ENCODE measurements at places on chromosomes 3 and 15.
A peak's percentile ranks its signal among the peaks of the same experiment; 100 is the strongest.

- DNase-seq = peak; percentile 47
Measured at GRCh38 chr3:181176601-181177000, 187.1 kb upstream of the DNAJC19 start.

DNA sequence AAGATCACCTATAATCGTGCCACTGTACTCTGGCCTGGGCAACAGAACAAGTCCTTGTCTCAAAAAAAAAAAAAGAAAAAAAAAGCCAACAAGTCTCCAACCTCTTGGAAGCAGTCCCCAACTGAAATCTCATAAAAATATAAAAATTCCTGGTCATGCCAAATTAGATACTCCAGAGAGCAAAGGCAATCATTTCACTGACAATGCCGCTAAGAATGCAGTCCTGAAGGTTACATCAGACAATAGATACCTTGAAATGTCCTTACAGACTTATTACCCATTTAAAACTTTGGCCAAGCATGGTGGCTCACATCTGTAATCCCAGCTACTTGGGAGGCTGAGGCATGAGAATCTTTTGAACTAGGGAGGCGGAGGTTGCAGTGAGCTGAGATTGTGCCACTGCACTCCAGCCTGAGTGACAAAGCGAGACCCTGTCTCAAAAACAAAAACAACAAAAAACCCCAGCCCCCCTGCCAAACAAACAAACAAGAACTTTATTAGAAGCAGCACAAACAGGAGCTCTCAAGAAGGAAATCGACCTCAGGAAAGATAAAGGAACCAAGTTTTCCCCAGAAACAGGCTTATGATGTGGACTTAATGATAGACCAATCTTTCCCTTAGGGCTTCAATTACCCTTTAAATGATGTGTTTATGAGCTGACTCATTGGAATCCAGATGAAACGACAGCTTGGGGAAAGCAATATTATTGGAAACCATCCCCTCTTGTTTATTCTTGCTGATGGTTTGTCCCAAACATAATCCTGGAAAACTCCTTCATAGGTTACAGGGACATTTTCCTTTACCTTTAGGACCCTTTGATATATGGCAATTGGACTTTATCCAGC lies 53.1 kb upstream of the XCR1 start:
- DNase-seq = no peak

- no peak for DNase-seq
Measured at GRCh38 chr3:195147649-195148080, 123.3 kb downstream of the XXYLT1 start.

GRCh38 chr3:52800079-52800478 lies 5.5 kb downstream of the ITIH3 start:
- no peak for DNase-seq

- DNase-seq = no peak
Measured at GRCh38 chr3:136932978-136933772, 24.6 kb upstream of the IL20RB start.

DNA sequence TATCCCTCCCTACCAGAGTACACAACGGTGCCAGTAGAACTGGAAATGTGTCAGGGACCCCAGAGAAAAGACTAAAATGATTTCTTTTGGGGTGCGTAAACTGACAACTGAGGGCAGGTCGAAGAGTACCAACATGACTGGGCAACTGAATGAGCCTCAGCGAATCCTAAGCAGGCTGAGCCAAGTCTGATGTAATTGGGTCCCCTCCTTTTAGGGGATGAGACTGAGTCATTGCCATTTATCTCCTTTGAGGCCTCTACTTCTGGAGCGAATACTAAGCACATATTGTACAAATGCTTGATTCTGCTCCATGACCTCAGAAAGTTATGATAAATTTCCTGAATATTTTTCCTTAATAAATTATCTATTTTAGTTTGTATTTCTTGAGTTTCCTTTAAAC lies 17.3 kb upstream of the GPR156 start:
- DNase-seq = peak; percentile 79

DNA sequence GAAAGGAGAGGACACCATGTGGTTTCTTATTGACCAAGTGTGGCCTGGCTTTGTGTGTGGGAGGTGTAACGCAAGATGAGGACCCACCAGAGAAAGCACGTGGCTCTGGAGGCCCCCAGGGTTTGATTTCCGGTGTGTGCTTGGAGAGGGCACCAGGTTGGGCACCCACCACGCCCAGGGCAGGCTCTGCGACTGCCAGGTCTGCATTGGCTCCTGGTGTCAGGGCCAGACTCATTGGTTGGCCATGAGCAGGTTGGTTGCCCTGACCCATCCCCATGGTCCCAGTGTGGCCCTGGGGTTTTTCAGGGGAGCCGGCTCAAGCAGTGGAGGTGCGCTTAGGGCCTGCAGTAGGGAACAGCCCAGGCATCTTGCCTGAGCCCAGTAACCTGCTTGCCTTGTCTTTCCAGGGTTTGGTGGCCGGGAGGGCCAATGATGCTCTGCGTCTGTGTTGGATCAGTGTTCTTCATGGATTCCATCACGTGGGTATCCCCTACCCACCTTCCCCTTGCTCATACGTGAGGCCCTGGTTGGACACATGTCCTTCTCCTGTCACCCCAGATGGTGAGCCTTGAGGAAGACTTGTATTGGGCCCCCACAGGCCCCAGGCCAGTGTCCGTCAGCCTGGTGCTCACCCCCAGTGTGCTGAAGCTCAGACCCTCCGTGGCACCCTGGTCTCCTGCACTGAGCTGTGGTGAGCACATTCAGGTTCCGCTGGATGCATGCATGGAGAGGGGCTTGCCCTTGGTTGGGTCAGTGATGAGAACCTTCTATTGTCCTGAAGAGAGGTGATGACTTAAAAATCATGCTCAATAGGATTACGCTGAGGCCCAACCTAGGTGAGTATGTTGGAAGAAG lies 193.9 kb downstream of the UBE3A start:
- DNase-seq = no peak

- no peak for DNase-seq
Measured at GRCh38 chr3:12901623-12902045, 60.3 kb upstream of the RPL32 start.

- no peak for DNase-seq
Measured at GRCh38 chr3:100798012-100798411, 88.7 kb downstream of the TFG start.

- no peak for DNase-seq
Measured at GRCh38 chr3:58857402-58857801, 190.8 kb upstream of the FAM3D start.

GRCh38 chr3:190552969-190553759 lies 39.3 kb downstream of the IL1RAP start:
- DNase-seq = no peak

DNA sequence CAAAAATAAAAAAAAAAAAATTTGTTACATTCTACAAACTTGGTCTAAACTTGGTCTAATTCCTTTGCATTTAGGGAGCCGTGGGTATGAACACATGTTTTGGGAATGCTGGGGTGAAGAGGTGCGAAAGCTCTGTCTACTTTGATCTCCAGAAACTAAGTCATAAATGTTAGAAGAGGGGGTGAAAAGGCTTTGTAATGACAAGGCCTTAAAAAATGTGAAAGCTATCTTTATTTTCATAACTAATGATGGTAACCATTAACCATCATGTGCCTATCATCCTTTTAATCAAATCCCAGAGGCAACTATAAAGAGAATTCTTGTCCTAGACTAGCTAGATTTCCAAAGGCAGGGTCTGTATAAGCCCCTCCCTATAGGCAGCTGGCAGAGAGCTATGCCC lies 60.9 kb downstream of the PRICKLE2 start:
- DNase-seq = no peak

GRCh38 chr3:48707157-48707556 lies 9.9 kb downstream of the IP6K2 start:
- DNase-seq = no peak

- DNase-seq = no peak
Measured at GRCh38 chr3:63862804-63863149, 828 bp downstream of the THOC7 start.

GRCh38 chr3:126300001-126300760 lies 57.0 kb downstream of the KLF15 start:
- no peak for DNase-seq

GRCh38 chr3:16302082-16302631 lies 37.1 kb downstream of the OXNAD1 start:
- DNase-seq = no peak

DNA sequence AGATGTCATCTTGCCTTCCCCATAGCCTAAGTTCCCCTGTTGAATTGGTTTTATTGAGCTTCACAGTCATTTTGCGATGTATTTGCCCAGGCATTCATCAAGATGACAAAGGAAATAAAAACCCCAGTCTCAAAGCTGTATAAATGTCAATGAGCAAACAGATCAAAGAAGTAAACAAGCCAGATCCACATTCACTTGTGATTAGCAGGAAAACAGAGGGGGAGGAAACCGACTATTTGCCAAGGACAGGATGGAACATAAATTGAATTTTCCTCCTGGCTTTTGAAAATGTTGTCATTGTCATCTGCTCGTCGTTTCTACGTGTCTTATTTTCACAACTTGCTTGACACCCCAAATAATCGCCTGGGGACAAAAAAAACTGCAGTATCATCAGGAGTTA lies 83.5 kb downstream of the SV2B start:
- DNase-seq = no peak

GRCh38 chr3:107523539-107524325 lies 970 bp downstream of the BBX start:
- DNase-seq = peak; percentile 71

DNA sequence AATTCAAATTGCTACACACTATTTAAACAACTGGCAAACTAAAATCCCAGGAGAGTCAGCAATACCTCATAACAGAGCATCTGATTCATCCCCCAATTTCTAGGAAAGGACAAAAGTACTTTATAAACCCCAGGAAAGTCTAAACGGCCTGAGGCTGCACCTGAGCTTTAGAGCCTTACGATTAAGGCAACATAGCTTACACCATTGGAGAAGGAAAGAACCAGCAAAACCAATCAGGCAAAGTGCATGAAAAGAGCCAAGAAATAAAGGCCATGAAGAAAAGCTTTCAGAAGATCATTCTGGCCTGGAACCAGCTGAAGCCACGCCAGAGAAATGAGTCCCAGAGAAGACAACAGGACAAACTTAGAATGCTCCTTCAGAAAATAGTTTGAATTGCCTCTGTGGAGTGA lies 48.1 kb downstream of the PTPN9 start:
- no peak for DNase-seq

GRCh38 chr3:115164374-115165221 lies 17.5 kb upstream of the ZBTB20 start:
- no peak for DNase-seq

DNA sequence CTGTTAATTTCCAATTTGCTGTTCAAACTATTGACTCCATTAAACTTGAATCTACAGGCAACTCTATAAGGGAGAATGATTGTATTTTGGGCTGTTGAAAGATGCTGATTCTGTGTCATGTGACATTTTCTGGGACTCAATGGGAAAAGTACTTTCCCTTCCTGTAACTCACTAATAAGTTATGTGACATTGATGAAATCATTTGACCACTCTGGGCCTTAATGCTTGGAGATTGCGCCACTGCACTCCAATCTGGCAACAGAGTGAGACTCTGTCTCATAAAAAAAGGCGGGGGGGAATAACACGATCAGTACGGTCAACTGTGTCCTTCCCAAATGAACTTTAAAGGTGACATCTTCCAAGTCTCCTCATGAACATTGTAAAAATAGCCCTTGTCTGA lies 215.2 kb upstream of the SGO1 start:
- no peak for DNase-seq

- DNase-seq = no peak
Measured at GRCh38 chr3:10721101-10721500, 94.9 kb upstream of the SLC6A11 start.

- DNase-seq = no peak
Measured at GRCh38 chr3:172717493-172718088, 6.7 kb upstream of the NCEH1 start.

- no peak for DNase-seq
Measured at GRCh38 chr3:62415312-62415801, 42.0 kb upstream of the FEZF2 start.

DNA sequence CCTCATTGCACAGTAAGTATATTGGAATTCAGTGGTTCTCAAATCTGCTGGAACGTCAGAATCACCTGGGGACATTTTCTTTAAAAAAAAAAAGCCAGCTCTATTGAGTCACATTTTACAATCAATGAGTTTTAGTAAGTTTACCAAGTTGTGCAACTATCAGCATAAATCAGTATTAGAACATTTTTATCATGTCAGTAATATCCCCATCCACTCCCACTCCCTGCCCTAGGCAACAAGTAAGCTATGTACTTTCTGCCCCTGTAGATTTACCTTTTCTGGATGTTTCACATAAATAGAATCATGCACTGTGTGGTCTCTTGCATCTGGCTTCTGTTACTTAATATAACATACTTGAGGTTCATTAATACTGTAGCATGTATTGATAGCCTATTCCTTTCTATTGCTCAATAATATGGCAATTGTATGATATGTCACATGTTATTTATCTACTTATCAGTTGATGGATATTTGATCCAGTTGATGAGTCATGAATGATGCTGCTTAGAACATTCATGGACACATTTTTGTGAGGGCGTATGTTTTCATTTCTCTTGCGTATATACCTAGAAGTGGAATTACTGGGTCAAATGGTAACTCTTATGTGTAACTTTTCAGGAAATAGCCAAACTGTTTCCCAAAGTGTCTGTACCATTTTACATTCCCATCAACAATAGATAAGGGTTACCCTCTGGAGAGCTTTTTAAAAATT lies 180.5 kb downstream of the THSD4 start:
- no peak for DNase-seq

DNA sequence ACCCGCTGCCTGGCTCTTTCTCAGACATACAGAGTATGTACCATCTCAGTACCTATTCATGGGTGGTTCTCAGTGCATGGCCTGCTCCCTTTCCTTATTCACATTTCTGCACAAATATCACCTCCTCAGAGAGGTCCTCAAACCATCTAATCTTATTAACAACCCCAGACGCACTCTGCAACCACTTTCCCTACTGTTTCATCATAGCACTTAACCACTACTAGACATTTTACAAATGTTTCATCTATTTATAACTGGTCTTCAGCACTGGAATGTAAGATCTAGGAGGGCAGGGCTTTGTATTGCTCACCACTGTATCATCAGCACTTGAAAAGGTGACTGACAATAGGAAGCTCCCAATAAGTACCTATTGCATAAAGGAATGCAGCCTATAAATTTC lies 45.1 kb downstream of the TNIK start:
- DNase-seq = no peak

DNA sequence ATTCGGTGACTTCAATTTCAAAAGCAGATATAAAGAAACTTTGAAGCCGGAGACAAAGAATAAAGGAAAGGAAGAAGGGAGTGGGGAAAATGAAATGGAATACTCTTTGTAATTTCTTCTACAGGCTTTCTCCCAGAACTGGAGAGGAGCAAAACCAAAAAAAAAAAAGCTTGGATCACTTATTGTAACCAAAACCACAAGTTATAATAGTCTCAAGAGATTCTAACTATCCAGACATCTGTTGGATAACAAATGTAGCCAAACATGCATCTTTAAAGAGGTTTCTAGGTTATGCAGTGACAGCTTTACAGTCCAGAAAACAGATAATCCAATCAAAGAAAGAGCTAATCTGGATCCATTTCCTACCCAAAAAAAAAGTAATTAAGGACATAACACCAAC lies 36.2 kb downstream of the VGLL3 start:
- no peak for DNase-seq

DNA sequence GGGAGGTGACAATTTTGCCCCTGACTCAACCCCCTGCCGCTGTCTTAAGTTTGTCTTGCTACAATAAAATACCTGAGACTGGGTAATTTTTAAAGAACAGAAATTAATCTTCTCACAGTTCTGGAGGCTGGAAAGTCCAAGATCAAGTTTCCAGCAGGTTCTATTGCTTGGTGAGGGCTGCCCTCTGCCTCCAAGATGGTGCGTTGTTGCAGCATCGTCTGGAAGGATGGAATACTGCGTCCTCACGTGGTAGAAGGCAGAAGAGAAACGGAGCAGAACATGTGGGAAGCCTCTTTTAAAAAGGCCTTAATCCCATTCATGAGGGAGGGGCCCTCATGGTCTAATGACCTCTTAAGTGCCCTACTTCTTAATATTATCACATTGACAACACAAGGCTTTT lies 87.3 kb upstream of the SNTN start:
- no peak for DNase-seq
